ENCODE measurements at places on chromosomes 5 and 9. TPM values are rescaled to one million over a fixed set of nuclear protein-coding genes. Genes with fewer than 3 reads are reported as not detected.
A peak's percentile ranks its signal among the peaks of the same experiment; 100 is the strongest.

The GPR150 gene
- 0.22 TPM for total RNA-seq

The PCDHA11 gene
- under 0.01 TPM for total RNA-seq

The DAP gene
- total RNA-seq: 16.1 TPM

The TAF1L gene
- under 0.01 TPM for total RNA-seq

GRCh38 chr9:129312251-129313122 is 134.4 kb upstream of the IER5L start:
- no peak for DNase-seq

DNA sequence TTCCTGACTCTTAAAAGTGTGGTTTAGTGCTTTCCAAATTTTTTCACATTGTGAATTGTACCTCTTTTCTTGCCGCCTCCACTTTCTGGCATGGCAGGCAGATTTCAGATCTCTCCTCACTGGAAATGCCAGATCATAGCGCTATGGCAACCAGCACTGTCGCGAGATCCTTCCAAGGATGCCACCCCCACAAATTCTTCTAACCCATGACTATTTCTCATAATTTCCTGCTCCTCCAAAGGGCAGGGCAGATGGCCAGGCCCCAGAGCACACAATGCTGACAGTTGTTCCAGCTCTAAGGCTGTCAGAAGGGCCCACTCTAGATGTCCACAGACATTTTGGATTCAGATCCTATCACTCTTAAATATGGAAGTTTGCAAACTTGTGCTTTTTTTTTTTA is 446.2 kb upstream of the RIOK2 start:
- no peak for DNase-seq

DNA sequence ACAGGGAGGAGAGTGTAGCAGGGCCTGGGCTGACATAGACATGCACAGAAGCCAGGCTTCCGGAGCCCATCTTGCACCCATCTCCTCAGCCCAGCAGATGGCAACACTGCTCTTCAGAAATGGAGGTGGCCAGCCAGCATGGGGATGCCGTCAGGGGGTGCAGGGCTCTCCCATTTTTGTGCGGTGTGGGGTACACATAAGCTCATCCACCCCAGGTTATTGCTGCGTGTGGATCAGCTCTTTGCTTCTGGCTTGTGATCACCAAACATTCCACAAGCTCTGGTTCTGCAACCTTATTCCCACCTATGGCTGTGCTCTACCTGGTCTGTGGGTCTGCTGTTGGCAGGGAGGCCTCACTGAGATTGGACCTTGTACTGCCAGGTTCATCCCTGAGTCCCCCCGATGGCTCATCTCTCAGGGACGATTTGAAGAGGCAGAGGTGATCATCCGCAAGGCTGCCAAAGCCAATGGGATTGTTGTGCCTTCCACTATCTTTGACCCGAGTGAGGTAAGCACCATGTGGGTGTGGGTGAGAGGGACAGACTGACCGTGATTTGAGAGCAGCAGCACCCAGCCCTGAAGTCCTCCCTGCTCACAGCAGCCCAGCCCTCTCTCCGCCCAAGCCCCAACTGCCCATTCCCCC is 17.3 kb downstream of the SLC22A5 start:
- peak; percentile 85 for DNase-seq

DNA sequence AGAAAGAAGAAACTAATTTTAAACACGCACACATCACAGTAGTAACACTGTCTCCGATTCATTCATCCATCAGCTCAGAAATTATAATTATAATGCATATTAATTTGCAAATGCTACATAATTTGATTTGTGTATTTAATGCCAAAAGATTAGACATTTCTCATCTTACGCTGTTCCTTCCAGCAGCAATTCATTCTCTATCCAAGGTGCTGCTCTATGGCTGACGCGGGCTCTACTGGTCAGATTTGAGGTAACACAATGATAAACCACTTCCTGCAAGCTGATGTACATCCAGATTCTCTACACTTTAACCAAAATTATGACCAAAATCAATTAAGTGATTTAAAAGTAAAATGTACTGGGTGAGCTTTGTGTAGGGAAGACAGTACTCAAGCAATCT is 77.9 kb upstream of the ICE1 start:
- no peak for DNase-seq

- no peak for DNase-seq
These were observed 142.2 kb upstream of the KLF4 start for GRCh38 chr9:107631788-107632187.

DNA sequence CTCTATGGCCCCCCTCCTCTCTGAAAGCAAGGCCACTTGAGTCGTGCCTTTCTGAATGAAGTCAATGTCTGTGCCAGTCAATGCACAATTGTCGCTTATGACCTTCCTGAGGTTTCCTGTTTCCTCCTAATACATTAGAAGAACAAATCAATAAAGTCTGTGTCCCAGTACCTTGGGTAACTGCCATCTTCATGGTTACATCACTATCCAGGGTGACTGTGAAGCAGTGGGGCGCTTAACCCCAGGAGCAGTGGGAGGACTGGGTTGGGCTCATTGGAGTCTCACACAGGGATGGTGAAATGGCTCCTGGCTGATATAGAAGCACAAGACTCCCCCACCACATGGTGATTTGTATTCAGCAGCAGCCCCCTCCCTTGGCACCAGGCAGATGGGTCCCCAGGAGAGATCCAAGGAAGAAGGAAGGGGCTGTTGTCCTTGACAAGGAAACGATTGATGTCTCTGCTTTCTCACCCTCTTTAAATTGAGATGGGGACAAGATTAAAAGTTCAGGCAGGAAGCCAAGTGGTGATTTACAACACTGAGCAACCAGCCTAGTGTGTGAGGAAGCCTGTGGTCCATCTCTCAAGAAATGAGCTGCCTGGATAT is 261.9 kb upstream of the ZNF462 start:
- no peak for DNase-seq

DNA sequence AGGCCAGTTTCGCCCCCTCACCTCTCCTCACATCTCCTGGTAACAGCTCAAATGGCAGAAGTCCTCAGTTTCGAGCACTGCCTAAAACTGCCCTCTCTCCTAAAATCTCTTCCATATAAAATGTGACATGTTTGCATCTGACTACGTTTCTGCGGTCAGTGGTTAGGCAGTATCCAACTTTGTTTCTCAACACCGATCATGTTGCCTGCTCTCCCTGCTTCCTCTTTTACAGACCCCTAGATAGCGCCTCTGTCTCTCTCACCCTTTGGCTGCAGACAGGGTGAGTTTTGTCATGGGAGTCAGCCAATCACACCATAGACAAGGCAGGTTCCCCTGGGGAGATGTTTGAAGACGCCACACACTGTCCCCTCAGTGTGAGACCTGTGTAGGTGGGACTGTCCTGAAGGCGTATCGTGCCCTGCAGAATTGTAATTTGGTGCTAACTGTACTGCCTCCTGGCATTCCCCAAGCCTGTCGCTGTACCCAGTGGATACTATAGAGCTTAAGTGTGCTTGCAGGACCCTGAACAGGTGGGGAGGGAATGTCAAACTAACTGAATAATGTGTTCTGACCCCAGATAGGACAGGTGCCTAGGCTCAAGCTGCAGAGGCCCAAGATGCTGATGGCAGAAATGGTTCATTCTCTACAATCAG is 1.1 kb downstream of the HEXB start:
- peak; percentile 32 for DNase-seq

GRCh38 chr5:62093976-62094375 is 212.0 kb upstream of the KIF2A start:
- DNase-seq: peak; percentile 74

DNA sequence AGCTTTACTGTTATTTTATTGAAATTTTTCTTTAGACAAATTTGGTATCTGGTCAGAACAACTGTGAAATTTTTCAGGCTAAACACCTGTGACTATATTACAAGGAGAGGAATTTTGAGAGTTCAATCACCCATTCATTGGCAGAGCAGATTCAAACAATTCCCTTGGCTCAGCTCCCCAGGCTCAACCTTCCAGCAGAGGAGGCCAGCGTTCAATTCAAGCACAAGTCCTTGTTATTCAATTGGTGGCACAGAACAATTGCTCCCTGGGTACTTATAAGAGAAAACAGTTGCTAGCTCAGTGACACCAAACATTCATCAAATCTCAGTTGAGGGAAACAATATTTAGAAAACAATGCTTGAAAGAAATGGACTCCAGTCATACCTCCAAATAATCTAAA is 83.3 kb downstream of the SUSD1 start:
- DNase-seq: peak; percentile 52

DNA sequence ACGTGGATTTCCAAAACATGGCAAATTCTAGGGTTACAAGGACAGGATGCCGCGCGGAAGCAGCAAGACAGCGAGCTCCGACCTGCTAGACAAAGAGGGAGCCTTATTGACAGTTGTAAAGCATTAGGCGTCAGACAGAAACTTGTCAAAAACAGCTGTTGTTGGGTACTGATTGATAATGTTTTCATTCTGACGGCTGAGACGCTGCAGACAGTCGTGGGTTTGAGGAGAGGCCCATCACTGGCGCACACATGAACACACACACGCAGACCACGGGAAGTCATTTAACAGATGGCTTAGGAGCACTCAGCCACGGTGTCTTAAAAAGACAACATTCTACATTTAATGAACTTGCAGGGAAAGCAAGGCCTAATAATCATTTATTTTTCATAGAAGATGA is 324.0 kb downstream of the NDUFS4 start:
- DNase-seq: no peak

DNA sequence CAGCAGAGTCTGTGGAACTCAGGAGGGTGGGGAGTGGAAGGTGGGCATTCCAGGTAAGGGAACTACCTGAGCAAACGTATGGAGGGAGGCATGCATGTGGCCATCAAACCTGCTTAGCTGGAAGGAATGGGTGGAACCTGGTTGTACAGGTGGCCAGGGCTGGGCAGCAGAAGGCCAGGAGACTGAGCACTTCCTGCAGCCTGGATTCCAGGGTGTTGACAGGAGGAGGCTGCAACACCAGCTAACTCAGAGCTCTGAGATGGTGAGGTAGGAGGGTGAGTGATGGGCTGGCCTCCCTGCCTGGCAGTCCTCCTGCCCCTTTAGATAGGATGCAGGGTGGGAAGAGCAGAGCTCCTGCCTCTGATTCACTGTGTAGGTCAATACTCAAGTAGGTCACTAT is 92.5 kb upstream of the CPEB4 start:
- no peak for DNase-seq

GRCh38 chr5:174444479-174445188 is 279.7 kb upstream of the MSX2 start:
- no peak for DNase-seq

All from lung microvascular endothelial cell (primary cell).